Right kidney (tissue), 9 donors: ENCODE measurements at places on chromosomes 3 and 15.
A peak's percentile ranks its signal among the peaks of the same experiment; 100 is the strongest.

DNA sequence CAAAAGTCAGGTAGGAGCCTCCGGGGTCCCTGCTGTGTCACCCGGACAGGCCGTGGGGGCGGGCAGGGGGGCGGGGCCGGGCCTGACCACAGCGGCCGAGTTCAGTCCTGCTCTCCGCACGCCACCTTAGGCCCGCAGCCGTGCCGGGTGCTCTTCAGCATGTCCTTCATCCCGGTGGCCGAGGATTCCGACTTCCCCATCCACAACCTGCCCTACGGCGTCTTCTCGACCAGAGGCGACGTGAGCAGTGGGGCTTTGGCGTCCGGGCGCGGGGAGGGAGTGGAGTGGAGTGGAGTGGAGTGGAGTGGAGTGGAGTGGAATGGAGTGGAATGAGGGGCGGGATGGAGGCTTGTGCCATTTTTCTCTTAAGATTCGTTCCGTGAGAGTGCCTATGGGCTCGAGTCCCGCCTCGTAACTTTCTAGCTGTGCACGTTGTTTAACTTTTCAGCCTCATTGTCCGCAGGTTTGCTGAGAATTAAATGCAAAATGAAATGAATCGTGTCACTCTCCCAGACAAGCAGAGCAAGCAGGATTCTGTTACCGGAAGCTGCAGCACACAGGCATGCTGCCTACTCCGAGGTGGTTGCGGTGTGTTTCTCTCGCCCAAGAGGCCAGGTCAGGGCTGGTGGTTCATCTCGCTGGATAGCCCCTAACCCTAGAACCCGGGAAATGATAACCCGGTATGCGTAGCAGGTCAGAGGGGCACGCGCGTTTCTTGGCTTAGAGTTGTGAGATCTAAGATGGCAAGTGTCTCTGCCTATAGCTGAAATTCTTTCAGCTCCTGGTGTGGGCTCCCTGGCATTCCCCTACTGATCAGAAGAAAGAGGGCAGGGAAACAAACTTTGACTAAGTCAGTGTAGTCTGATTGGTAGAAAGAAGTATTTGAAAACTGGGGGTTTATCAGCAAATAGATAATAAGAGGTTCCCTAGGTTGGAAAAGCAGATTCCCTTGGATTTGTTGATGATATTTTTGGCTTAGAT is at the start of gene FAH:
Gene FAH (plus strand): TSS at position 104 of the 981 bp plus-strand sequence. CDS start 56 bp downstream, at position 160.
- peak; percentile 78 for DNase-seq

GRCh38 chr15:69456208-69457166 is 3.9 kb downstream of the RPLP1 start:
- no peak for DNase-seq

GRCh38 chr3:71253169-71253568 is 330.4 kb downstream of the FOXP1 start:
- DNase-seq, result no peak

GRCh38 chr3:173780067-173780466 is 382.5 kb downstream of the NLGN1 start:
- DNase-seq, result no peak

DNA sequence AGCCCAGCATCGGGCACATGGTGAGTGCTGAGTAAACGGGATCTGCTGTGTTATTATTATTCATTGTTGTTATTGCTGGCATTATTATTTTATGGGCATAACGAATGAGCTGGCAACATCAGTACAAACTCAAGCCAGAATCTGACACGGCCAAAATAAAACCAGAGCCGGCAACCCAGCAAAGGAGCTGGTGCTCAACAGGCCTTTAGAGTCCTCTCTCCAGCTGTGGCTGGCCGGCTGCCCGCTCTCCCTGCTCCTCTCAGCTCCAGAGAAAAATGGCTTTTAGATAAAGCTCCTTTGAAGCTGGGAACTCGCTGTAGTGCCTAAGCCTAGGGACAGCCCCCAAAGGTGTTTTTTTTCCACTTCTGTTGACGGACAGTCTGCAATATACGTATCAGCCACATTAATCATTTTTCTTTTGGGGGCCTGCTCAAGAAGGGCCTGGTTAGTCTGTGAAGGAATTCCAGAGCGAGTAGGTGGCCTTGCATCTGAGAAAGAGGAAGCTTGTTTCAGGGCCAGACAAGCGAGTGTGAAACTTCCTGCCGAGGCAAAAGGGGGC is 193.9 kb upstream of the UBE2E1 start:
- DNase-seq, result no peak

DNA sequence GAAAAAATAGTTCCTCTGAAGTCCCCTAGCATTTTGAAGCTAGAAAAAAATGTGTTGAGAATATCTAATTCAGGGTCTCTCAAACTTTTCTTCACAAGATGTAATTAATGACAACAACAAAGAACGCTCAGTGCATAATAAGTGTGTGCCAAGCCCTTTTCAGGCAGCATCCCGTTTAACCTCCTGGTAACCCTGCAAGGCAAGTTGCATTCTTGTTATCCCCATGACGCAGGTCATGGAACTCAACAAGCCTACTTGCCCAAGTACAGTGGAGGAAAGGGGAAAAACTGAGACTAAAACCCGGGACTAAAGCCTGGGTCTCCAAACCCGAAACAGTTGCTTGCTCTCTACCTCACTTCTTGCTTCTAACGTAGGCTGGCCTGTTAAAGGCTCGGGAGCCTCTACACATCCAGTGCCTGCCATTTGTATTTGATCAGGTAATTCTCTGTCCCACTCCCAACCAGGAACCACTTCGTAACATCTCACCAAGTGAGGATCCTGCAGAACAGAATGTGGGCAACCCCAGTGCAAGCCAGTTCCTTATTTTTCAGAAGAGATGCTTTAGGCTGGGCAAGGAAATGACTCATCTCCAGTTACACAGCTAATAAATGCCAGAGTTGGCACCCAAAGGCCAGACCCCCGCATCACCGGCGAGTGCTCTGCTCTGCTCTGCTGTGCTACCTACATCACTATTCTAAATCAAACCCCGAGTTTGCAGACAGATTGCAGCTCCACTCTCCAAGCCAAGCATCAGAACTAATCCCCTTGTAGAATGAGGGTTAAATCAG is 28.3 kb downstream of the LMCD1 start:
- no peak for DNase-seq

DNA sequence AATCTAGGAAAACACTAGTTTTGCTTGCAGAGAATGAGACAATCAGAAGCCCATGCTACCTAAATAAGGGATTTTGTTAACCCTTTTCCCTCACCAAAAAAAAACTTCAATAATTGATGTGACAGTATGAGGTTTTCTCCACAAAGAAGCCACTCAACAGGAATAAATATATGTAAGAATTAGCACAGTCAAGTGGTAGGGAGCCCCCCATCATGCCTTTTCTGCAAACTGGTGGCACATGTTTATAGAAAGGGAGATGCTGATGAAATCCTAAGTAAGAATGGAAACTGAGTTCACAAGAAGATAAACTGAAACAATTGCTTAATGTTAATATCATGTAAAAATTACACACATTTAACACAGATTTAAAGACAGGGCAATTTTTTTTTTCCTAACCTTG is 51.0 kb downstream of the PHC3 start:
- no peak for DNase-seq

DNA sequence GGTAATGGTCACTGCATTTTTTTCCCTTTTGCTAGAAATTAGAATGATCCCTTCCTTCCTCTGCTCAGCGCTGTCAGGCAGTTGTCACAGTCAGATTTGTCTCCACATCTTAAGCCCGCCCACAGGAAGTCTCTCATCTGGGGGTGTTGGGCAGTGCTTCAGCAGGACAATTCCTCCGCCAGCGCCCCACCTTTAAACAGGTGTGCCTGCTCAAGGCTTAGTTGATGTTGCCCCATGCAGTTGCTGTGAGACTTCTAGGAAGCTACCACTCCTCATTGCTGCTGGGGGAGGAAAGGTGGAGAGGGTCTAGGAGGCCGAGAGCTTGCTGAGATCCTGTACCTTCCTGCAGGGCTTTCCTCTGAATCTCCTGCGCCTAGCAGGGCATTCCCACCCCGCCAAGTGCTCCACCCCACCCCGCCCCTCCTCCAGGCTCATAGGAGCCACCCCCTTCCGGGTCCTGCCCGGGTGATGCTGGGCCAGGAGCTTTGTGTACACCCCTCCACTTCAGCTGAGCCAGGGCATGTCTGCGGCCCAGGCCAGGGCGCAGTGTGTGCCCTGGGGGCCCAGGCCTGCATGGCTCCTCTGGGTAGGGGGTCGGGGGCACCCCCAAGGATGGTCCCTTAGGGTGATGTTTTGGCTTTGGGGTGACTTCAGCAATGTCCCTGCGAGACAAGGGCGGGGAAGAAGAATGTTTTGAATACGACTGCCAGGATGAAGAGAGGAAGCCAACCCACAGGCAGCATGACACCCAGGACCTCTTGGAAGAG is 68.7 kb downstream of the TRAK1 start:
- DNase-seq, result peak; percentile 59
